Endothelial cell of umbilical vein (primary cell): ENCODE measurements at places on chromosomes 6 and 20. TPM values are rescaled to one million over a fixed set of nuclear protein-coding genes. Genes with fewer than 3 reads are reported as not detected.

Gene DPPA5
- not detected in 2 replicates for total RNA-seq

Gene VGLL2
- total RNA-seq = not detected in 2 replicates

Gene FAM209B
- total RNA-seq = not detected in 2 replicates

Gene PBOV1
- total RNA-seq = not detected in 2 replicates

Gene SYCP2
- total RNA-seq = 0.35 and 0.67 TPM in 2 replicates

Gene MDFI
- total RNA-seq = 32.4 and 45.8 TPM in 2 replicates

Gene GSTA3
- not detected in 2 replicates for total RNA-seq

Gene GPSM3
- 21.6 and 22.8 TPM in 2 replicates for total RNA-seq
